RPMI8226 (cell line): ENCODE measurements at places on chromosomes 12 and 14.

- no peak for DNase-seq
Measured at GRCh38 chr14:26344596-26344995, 253.2 kb downstream of the NOVA1 start.

DNA sequence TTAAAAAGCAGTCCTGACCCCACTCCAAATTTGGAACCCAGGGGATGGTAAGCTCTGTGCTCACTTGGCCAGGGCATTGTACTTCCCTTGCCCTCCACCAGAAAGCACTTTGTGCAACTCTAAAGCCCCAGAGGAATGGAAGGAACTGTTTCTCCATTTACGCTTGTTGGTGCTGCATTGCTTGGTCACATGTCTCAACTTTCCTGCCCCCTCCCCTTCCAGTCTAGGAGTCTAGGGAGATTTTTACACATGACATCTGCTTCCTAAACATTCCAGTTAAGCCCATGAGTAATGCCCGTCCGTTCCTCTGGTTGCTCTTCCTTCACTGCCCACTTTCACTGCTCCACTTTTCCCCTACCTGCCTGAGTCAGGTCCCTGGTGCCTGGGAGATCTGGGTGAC is 92.6 kb upstream of the MAP1LC3B2 start:
- no peak for DNase-seq

DNA sequence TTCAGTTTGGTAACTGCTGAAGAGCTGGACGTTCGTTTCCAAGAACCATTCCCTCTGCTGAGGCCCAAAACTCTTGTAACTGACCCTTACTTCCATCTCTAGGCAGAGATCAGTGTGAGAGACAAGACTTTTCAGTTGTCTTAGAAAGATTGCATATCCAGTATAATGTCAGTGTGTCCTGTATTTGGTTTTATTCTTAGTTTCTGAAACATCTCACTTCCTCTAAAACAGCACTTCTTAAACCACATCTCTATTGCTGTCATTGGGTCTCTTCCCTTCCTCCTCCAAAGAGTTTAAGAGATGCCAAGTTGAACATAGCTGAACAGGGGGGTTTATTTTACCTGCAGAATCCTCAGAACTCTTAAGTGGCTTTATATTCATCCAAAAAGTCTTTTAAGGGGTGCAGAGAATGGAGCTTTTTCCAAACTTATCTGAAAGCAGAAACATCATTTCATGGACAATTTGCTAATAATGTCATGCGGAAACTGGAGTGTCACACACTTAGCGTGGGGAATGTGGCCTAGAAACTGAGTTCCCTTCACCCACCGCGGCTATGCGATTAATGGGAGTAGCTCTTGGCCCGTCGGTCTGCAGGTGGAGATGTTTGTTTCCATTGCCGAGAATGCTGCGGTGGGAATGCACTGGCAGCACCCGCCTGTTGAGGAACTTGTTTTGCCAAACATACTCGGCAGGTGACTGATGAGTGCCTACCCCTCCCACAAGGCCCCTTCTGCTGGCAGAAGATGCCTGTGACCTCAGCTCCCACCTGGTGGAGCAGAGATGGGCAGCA is 148.2 kb downstream of the ADGRD1 start:
- DNase-seq, result peak; percentile 33

GRCh38 chr12:20368651-20369304 is 441 bp downstream of the PDE3A start:
- no peak for DNase-seq

DNA sequence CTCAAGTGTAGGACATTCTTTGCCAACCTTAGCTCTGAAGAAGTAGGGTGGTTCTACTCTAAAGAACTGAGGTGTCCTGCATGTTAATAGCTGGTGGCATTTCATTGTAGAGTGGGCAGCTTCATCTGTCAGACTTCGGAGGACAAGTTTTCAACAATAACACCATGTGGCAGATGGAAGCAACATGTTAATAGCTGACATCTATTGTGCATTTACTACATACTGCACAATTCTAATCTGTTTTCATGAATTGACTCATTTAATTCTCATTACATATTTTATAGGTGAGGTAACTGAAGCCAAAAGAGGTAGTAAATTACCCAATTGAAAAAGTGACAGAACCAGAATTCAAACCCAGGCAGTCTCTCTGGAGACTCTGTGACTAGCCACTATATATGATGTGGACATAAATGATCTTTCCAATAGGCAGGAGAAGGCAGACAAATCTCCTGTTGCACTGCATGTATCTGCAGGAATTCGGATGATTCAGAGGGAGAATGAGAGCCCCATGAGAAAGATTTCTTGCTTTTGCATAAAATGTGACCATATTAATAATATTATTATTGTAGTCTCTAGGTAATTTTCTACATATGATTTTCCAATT is 137.2 kb upstream of the E2F7 start:
- no peak for DNase-seq

GRCh38 chr14:84288781-84289180 is 1241.2 kb upstream of the FLRT2 start:
- DNase-seq, result no peak

GRCh38 chr12:6097411-6097810 is 27.1 kb downstream of the VWF start:
- no peak for DNase-seq

GRCh38 chr12:9702255-9702654 is 30.6 kb downstream of the CLECL1 start:
- no peak for DNase-seq

DNA sequence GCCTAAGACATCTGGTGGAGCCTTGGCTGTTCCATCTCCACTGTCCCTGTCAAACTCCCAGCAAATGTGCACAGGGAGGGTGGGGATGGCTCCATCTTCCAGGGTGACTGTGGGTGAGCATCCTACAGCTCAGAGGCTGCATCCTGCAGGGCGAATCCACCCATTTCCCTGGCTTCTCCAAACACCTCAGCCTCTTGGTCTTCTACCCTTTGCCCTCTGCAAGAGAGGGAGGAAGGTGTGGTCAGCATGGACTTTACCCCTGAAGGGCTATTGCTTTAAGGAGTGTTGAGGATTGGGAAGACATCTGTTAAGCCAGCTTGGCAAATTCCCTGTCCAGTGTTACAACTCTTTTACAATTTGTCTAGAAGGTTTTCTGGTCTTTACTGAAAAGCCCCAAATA is 23.1 kb upstream of the DGLUCY start:
- DNase-seq, result no peak

DNA sequence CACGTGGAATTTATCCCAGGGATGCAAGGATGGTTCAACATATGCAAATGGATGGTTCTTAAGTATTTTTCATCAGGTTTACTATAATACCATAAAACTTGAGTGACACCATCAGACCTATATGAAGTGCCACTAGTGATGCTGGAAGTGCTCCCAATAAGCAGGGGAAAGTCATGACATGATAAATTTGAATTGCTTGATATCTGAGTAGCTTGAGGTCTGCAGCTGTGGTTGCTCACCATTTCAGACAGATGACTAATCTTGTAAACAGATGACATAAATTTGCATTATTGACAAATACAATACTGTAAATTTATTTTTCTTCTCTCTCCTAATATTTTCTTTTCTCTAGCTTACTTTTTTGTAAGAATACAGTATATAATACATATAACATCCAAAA is 13.7 kb upstream of the PRPF39 start:
- DNase-seq, result no peak

- DNase-seq, result peak; percentile 26
Measured at GRCh38 chr12:75481013-75481705, 604 bp downstream of the GLIPR1 start.

- DNase-seq, result peak; percentile 39
Measured at GRCh38 chr12:51318846-51319599, 5.0 kb downstream of the BIN2 start.

DNA sequence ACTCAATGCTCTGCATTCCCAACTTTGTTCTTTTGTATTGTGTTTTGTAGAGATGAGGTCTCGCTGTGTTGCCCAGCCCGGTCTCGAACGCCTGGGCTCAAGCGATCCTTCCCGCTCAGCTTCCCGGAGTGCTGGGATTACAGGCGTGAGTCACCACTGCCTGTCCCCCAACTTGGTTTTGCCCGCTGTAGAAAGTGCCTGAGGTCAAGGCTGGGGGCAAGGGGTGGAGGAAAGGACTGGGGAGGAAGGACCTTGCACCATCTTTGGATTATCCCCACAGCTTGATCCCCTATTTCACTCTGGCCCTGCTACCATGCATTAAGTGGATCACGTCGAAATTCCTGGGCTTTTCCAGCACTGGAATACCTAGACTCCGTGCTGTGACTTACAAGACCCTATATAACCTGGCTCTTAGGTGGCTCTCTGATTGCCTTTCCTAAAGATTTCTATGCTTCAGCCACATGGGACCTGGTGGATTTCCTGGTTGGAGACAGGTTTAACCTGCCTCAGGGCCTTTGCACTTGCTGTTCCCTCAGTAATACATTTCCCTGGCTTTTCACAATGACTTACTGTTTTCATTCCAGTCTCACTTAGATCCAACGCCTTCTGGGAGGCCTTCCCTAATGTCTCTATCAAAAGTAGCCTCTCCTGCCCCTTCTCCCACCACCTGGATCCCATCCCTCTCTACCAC is 608 bp upstream of the PIANP start:
- no peak for DNase-seq

- no peak for DNase-seq
Measured at GRCh38 chr14:75220156-75220555, 43.7 kb upstream of the TMED10 start.

DNA sequence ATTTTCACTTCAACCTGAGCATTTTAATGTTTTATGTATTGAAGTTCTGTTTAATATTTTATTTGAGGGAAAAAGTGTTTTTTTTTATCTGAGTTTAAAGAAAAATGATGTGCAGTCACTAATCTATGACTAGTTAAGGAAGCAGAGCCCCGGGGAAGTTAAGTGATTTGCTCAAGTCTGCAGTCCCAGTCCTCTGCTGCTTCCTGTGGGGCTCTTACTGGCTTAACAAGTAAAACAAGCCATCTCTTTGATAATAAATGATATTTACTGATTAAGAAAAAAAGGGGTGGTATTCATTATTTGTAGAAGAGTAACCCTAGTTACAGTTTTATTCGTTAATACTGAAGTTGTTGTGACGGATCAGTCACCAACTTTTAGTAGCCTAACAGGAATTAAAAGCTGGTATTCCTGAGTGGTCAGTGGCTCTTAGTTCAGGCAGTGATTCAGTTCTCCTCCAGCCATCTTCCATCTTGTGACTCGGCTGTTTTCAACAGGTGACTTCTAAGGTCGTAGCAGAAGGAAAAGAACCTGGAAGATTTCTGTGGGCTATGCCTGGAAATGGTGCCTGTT is 21.7 kb downstream of the BICDL1 start:
- DNase-seq, result no peak

DNA sequence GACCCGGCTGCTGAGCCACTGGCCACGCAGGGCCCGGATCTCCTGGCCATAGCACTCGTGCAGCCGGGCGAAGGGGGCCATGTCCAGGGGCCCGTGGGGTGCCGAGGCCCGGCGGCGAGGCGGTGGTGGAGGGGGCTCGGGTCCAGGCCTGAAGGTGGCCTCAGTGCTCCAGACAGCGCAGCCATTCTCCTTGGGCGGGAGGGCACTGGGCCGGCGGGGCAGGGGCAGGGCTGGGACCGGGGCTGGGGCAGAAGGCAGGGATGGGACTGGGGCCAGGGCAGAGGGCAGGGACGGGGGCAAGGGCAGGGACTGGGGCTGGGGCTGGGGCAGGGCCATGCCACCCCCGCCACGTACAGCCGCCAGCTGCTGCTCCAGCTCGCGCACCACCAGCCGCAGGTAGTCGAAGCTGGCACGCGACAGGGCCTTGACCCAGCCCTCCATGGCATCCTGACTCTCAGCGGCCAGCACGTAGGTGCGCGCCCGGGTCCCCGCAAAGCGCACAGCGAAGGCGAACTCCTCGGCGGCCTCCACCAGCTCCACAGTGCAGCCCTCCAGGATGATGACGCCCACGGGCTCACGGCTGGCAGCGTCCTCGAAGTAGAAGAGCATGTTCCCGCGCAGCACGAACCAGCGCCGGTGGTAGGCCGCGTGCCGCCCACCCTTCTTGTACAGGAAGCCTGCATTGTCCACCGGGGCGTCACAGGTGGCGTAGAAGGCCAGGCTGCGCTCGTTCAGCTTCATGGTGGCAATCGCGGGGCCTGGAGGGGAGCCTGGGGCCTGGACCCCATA is 6.0 kb downstream of the PHETA1 start:
- no peak for DNase-seq

- peak; percentile 73 for DNase-seq
Measured at GRCh38 chr12:27821259-27821973, 41.4 kb upstream of the MANSC4 start.

DNA sequence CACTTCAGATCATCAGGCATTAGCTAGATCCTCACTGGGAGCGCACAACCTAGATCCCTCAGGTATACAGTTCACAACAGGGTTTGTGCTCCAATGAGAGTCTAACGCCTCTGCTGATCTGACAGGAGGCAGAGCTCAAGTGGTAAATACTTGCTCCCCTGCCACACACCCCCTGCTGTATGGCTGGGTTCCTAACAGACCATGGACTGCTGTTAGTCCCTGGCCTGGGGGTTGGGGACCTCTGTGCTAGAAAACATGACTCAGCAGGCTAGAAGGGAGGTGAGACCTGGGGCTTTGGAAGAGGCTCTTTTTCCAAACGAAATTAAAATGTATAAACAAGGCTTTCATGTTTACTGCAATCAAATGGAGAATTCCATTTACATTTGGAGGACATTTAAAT is 691.1 kb downstream of the FLRT2 start:
- DNase-seq, result peak; percentile 14

- DNase-seq, result peak; percentile 7
Measured at GRCh38 chr14:21997300-21997699, 323.7 kb upstream of the OR4E1 start.

DNA sequence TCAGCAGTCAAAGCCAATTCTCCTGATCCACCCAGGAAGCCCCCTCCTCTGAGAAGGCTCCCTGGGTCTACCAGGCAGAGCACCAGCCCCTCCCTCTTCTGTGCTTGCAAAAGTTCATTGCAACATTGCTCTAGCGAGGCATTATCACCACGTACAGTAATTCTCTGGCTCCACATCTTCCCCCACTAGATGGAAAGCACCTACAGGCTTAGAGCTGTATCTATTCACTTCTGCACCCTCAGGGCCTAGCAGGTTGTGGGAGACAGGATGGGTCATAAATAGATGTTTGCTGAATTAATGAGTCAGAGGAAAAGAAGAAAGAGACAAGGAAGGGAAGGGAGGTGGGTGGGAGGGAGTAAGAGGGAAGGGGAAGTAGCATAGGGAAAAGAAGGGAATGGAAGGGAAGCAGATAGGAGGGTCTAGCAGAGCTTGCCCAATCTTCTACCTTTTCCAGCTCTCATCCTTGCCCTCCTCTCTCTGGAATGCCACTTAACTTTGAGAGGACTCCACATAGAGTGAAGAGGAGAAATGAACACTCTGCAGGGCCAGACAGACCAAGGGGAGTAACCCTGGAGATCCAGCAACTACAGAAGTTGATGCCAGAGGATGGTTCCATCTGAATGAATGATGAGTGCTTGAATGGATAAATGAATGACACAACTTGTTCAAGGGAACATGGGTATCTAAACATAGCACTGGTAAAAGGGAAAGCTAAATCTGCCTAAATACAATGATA is 42.0 kb upstream of the NT5DC3 start:
- no peak for DNase-seq

GRCh38 chr12:100953677-100954076 is 159.1 kb downstream of the ANO4 start:
- DNase-seq, result no peak

- no peak for DNase-seq
Measured at GRCh38 chr14:50334211-50334610, 22.1 kb downstream of the DMAC2L start.
